ENCODE measurements at places on chromosomes 6 and 20. TPM values are rescaled to one million over a fixed set of nuclear protein-coding genes. Genes with fewer than 3 reads are reported as not detected.

- no peak for DNase-seq
- H3K36me3 ChIP-seq, result peaks cover 3% of the 10 kb centered on the region
- no peaks in the 10 kb centered on the region for H3K27me3 ChIP-seq
Observed at GRCh38 chr6:90559931-90560330, 26.9 kb downstream of the MAP3K7 start.

- H3K4me3 ChIP-seq, result no peak overlapping the region
- H3K27me3 ChIP-seq, result no peaks in the 10 kb centered on the region
- no peak for DNase-seq
- H3K27ac ChIP-seq, result no peak overlapping the region
- H3K4me1 ChIP-seq, result peaks cover 43% of the 10 kb centered on the region
Observed at GRCh38 chr20:36859282-36859555, 16.7 kb upstream of the TLDC2 start.

DNA sequence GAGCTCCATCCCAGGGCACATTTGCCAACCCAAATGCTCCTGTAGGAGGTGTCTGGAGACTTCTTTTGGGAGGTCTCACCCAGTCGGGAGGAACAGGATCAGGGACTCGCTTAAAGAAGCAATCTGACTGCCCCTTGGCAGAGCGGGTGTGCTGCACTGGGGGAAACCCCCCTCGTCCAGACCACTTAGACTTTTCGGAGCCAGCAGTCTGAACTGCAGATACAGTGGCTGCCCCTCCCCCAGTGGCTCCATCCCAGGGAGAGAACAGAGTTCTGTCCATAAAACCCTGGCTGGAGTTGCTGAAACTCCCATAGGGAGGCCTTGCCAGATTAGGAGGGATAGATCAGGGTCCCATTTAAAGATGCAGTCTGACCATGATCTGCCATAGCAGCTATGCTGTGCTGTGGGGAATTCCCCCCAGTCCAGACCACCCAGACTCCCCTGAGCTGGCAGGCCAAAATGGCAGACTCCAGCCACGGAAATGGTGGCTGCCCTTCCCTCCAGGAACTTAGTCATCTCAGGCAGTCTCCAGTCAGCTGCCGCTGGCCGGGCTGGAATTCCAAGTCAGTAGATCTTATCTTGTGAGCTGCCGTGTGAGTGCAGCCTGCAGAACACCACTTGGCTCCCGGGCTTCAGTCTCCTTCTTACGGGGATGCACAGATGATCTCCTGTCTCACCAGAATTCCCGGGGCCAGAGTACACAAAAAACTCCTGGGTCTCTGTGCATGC is 278.1 kb upstream of the SASH1 start:
- H3K4me1 ChIP-seq, result peaks cover 32% of the 10 kb centered on the region
- H3K4me3 ChIP-seq, result no peak overlapping the region
- no peaks in the 10 kb centered on the region for H3K36me3 ChIP-seq
- DNase-seq, result peak; percentile 90

DNA sequence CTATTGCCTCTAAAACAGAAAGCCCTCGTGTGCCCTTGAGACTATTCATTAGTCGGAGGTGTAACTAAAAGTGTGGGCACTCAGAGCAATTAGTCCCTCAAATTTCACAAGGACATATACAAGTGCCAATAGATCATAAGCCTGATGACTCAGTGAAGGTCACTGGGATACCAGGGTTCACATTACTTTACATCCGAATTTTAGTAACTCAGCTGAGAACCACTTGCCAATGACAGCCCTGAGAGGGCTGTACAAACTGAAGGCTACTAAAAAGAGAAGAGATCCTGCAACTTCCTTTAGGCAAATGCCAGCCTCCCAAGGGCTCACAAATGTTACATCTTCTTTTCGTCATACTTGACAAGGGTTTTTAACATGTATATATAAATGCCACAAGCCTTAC is 369.6 kb downstream of the TENT5A start:
- no peak for DNase-seq
- no peaks in the 10 kb centered on the region for H3K27me3 ChIP-seq
- H3K4me1 ChIP-seq, result no peaks in the 10 kb centered on the region
- no peak overlapping the region for H3K4me3 ChIP-seq

DNA sequence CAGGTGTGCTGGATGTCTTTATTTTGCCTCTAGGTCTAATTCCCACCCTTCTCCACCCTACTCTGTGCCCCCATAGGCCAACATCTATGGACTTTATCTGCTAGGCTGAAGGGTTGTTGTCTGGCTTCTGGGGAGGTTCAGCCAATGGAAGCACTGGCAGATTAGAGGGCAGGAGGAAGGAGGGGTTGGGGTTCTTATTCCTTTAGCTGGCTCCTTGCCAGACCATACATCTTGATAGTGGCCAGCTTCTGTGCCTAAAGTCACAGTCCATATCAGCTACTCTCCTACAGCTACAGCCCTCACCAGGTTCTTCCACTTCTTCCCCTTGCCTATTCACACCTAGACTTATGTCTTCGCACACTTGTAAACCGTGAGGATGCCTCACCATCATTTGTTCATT is 41.1 kb downstream of the ROS1 start:
- DNase-seq, result no peak
- H3K27me3 ChIP-seq, result no peaks in the 10 kb centered on the region
- H3K36me3 ChIP-seq, result no peaks in the 10 kb centered on the region
- H3K27ac ChIP-seq, result no peak overlapping the region

DNA sequence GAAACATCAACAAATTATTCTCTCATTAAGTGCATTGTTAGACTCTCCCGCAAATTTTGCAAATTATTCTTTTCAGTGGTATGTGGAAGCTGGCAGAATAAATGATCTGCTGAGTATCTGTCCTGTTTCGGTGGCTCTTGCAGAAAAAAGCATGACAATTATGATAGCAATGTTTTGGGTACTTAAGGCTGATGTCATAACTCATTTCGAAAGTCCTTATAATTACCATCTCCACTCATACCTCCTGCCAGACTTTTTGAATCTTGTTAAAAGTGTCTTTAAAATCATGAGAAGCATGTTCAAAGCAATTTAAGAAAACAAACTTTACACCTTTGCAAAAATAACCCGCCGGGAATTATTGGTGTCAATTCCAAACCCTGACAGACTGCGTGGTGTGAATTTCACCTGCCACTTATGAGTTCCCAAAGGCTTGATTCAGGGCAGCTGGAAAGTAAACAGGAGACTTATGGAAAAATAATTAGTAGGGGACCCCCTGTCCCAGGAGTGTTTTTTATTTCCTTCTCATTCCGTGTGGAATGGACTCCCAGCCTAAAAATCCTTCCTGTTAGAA is 87.6 kb upstream of the E2F3 start:
- no peak overlapping the region for H3K4me3 ChIP-seq
- H3K27ac ChIP-seq, result no peak overlapping the region
- no peaks in the 10 kb centered on the region for H3K4me1 ChIP-seq
- H3K36me3 ChIP-seq, result no peaks in the 10 kb centered on the region
- no peaks in the 10 kb centered on the region for H3K27me3 ChIP-seq

DNA sequence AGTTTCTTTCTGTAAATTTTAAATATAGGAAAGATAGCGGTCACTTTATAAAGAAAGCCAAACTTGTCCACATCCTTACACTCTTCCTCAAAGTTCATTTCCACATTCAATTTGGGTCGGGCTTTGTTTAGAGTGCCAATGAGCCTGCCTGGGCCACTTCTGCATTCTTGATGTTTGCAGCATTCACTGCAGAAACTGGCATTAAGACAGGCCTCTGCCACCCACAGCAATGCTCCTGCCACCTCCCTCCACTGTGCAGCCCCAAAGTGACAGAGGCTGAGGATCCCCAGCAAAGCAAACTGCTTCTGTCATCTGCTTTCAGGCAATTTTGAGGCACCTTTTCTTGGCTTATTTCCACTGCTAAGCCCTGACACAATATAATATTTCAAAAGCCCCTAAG is 61.2 kb downstream of the TNFAIP3 start:
- H3K36me3 ChIP-seq, result no peaks in the 10 kb centered on the region
- H3K4me3 ChIP-seq, result no peak overlapping the region
- no peak overlapping the region for H3K27ac ChIP-seq
- peaks cover 6% of the 10 kb centered on the region for H3K4me1 ChIP-seq
- H3K27me3 ChIP-seq, result no peaks in the 10 kb centered on the region

- no peak for DNase-seq
- no peak overlapping the region for H3K27ac ChIP-seq
- peaks cover 18% of the 10 kb centered on the region for H3K4me1 ChIP-seq
- no peak overlapping the region for H3K4me3 ChIP-seq
- H3K27me3 ChIP-seq, result peaks cover 7% of the 10 kb centered on the region
Observed at GRCh38 chr6:63574554-63574900, 2.2 kb downstream of the LOC128125822 start.

The BPIFB2 gene
- not detected for total RNA-seq

Data from endothelial cell of umbilical vein (primary cell).